ENCODE measurements at places on chromosomes 3 and 15. TPM values are rescaled to one million over a fixed set of nuclear protein-coding genes. Genes with fewer than 3 reads are reported as not detected.

Gene DZIP1L
- 0.34 TPM for total RNA-seq

Gene SMAD6
- under 0.01 TPM for total RNA-seq

Gene KBTBD12
- total RNA-seq: under 0.01 TPM

Gene ACP3
- 5.0 TPM for total RNA-seq

Gene CELSR3
- 1.8 TPM for total RNA-seq

Gene PAK6
- 20.3 TPM for total RNA-seq

Gene TCTA
- total RNA-seq: 6.8 TPM

Gene PLSCR1
- 44.4 TPM for total RNA-seq

Gene UBAP1L
- total RNA-seq: 0.34 TPM

Gene CYP8B1
- total RNA-seq: not detected

Gene FGD5
- under 0.01 TPM for total RNA-seq

Gene MUC4
- total RNA-seq: not detected

Gene AMIGO3
- total RNA-seq: not detected

Gene ISLR2
- under 0.01 TPM for total RNA-seq

Gene GPR87
- 121 TPM for total RNA-seq

Gene FMN1
- total RNA-seq: 0.34 TPM

Gene CEP152
- 8.5 TPM for total RNA-seq

Gene SKOR1
- total RNA-seq: under 0.01 TPM

Gene PLA2G4B
- total RNA-seq: 6.6 TPM

Gene ZNF774
- 8.5 TPM for total RNA-seq

Gene SNTN
- total RNA-seq: not detected

Gene GCNT3
- total RNA-seq: 3.4 TPM

Gene TM4SF4
- total RNA-seq: not detected

Gene CDAN1
- 9.2 TPM for total RNA-seq

Gene CAMK2N2
- under 0.01 TPM for total RNA-seq

Measured in nasal cavity respiratory epithelium epithelial cell of viscerocranial mucosa (primary cell).